B cell (primary cell): ENCODE measurements at places on chromosomes 11 and 22. TPM values are rescaled to one million over a fixed set of nuclear protein-coding genes. Genes with fewer than 3 reads are reported as not detected.

Gene PANX3
- total RNA-seq, result not detected in 2 replicates

Gene CADM1
- 0.49 and 2.5 TPM in 2 replicates for total RNA-seq

- no peaks in the 10 kb centered on the region for H3K36me3 ChIP-seq
- no peak overlapping the region for H3K4me3 ChIP-seq
- no peak overlapping the region for H3K27ac ChIP-seq
- H3K4me1 ChIP-seq, result peaks cover 5% of the 10 kb centered on the region
- no peak for DNase-seq
- H3K27me3 ChIP-seq, result peaks cover 21% of the 10 kb centered on the region
Measured at GRCh38 chr22:43885319-43885671, 6.5 kb downstream of the PNPLA5 start.

GRCh38 chr11:34148504-34149165 lies 43.2 kb downstream of the NAT10 start:
- no peak overlapping the region for H3K27ac ChIP-seq
- H3K27me3 ChIP-seq, result no peaks in the 10 kb centered on the region
- H3K4me1 ChIP-seq, result peaks cover 28% of the 10 kb centered on the region
- H3K36me3 ChIP-seq, result peaks cover 66% of the 10 kb centered on the region
- DNase-seq, result no peak

GRCh38 chr22:49590381-49590780 lies 237.3 kb downstream of the BRD1 start:
- H3K36me3 ChIP-seq, result peaks cover 2% of the 10 kb centered on the region
- H3K27me3 ChIP-seq, result no peaks in the 10 kb centered on the region
- H3K4me3 ChIP-seq, result no peak overlapping the region
- no peak overlapping the region for H3K27ac ChIP-seq
- DNase-seq, result no peak
- no peaks in the 10 kb centered on the region for H3K4me1 ChIP-seq
